Stimulated activated CD4-positive, alpha-beta T cell treated with anti-CD3 and anti-CD28 coated beads, Interleukin-12 subunit alpha, Interleukin-12 subunit beta, amount 100 ng/mL, for 48 hours (primary cell): ENCODE measurements at places on chromosomes 1 and 21.

DNA sequence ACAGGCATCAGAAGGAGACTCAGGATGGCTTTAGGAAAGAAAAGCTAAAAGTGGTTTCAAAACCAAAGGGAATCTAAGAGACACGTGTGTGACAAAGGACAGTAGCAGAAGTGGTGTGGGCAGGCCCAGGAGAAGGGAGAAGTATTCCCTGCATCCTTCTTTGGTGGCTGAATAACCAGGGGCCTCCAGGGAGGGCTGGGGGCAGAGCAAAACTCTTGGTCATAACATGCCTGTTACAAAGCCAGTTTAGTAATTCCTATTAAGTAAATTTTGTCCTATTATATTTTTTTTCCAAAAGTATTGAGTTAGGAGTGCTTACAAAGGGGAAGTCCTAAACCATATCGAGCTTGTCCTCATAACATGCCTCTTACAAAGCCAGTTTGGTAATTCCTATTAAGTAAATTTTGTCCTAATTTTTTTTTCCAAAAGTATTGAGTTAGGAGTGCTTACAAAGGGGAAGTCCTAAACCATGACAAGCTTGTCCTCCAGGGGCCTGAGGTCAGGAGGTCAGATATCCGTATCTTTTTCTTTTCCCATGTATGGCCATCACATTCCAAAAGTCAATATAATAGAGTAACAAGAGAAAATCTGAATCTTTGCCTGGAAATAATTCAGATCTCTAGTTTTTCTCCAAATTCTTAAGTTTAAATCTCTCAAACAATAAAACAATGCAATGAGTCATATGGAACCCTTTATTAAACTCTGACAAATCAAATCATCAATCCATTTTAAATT is 509.2 kb downstream of the LTN1 start:
- DNase-seq: no peak

- DNase-seq: no peak
These were observed 260.4 kb downstream of the PTPRU start for GRCh38 chr1:29496701-29497100.

- DNase-seq: no peak
These were observed 79.2 kb upstream of the TNR start for GRCh38 chr1:175822580-175822979.

GRCh38 chr21:31198575-31198974 is 145.5 kb downstream of the TIAM1 start:
- no peak for DNase-seq

GRCh38 chr1:38235705-38236104 is 189.1 kb upstream of the POU3F1 start:
- DNase-seq: no peak

GRCh38 chr21:24045775-24046215 is 1561.5 kb downstream of the MRPL39 start:
- DNase-seq: no peak

- no peak for DNase-seq
These were observed 688.9 kb downstream of the USP25 start for GRCh38 chr21:16418642-16419041.

- DNase-seq: no peak
These were observed 113.8 kb downstream of the SYF2 start for GRCh38 chr1:25118546-25118945.

DNA sequence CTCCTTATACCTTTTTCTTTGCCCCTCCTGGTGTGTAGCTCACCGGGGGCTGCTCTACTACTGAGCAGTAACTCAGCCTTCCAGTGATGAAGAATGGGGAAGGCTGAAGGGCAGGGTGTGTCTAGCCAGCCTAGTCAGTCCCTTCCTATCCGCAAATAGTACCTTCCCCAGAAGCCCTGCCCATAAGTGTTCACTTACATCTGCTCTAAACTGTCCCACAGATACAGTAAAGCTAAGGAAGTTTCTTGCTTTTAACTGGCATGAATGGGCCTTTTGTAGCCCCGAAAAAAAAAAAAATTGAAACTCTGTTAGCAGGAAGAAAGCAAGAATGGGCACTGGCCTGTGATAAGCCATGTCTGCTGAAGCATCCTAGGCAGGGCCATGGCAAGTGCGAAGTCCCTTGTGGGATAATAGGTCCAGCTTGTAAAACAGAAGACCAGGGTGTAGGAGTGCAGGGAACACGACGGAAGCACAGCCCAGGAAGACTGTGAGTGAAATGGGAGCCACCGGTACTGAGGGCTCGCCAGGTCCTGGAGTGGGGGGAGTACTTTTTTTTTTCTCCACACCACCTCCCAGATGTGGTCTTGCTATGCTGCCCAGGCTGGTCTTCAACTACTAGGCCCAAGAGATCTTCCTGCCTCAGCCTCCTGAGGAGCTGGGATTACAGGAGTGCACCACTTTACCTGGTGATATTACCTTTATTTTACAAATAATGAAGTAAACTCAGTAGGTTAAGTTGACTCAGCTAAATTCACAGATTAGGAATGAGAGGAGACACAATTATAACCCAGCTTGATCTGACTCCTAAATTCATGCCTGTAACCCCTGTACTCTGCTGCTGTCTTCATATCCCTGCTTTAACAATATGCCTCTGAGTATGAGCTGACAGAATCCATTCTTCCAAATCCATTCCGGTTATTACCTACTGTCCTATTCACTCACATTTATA is 347.5 kb downstream of the SMYD3 start:
- no peak for DNase-seq

- DNase-seq: no peak
These were observed 37.8 kb upstream of the CD2 start for GRCh38 chr1:116716391-116716790.

- no peak for DNase-seq
These were observed 10.0 kb upstream of the PLPP3 start for GRCh38 chr1:56589369-56589768.

DNA sequence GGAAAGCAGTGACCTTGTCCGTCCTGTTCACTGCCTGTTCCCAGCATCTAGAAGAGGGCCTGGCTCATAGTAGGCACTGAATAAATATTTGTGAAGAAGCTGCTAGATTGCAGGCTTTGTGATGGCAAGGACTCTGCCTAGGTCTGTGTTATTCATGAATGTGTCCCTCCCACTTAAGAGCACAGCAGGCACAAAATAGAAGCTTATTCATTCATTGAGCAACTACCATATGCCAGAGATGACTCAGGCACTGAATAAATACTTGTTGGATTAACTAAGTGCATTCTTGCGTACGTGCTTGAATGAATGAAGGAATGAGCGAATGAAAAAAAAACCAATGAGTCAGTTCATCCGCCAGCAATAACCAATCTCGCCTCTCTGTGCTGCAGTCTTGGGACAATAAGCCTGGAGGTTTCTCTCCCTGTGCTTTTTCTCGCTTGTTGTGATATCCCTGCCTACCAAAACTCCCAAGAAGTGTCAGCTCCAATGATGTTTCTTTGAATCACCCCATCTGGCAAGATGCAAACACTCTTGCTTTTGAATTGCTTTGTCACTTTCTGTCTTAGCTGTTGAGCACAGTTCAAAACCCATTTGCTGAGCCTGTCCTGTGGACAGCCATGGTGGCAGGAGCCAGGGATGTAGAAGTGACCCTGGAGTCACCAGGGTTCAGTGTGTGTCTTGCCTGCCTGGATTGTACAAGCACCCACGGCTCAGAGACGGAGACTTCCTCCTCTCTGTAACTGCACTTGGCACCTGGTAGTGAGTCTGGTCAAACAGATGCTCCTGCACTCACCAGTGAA is 143.9 kb downstream of the KAZN start:
- no peak for DNase-seq

DNA sequence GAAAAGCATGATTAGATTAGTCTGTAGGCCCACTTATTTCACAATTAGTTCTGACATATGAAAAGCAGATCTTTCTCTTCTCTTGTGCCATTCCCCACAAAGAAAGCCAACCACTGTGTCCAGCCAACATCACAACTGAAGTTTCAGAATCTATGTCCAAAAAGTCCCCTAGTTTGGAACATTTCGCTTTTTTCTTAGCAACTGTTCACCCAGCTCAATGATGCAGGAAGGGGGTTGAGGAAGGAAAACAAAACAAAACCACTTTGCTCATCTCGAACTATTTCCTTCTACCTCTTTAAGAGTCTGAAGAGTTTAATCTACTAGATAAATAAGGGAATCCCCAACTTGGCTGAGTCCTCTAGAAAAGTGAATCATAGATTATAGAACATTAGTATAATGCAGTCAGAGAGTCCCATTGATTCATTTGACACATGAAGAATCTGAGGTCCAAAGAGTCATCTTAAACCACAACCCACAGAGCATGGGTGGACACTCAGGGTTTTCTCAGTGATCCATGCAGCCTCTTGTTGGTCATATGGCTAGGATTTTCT is 159.3 kb upstream of the SGIP1 start:
- DNase-seq: peak; percentile 50

GRCh38 chr1:159831412-159832141 is 4.9 kb downstream of the SLAMF8 start:
- DNase-seq: no peak

DNA sequence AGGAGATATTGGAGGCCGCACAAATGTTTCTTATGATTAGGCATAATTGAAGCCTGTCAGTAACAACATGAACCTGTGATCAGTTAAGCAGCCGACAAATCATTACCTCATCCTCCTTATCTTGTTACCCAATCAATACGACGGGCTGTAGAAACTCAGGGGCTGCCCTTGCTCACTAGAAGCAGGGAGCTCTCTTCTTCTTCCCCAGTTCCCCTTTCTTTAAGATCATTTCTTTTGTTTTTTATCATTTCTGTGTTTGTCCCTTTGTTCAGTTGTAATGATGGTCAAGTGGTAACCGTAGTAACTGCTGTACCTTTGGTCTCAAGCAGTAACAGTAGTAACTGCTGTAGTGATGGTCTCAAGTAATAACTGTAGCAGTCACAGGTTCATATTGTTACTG is 13.8 kb upstream of the FCGR2A start:
- DNase-seq: no peak

GRCh38 chr1:188476606-188477005 is 1647.9 kb downstream of the PLA2G4A start:
- no peak for DNase-seq

- DNase-seq: no peak
These were observed 52.5 kb downstream of the ANGPTL1 start for GRCh38 chr1:178818416-178818815.

- peak; percentile 39 for DNase-seq
These were observed 21.9 kb upstream of the MORC3 start for GRCh38 chr21:36297938-36298572.

GRCh38 chr1:33918368-33918767 is 54.5 kb downstream of the HMGB4 start:
- DNase-seq: no peak
